ENCODE measurements at places on chromosomes 7 and 10.

DNA sequence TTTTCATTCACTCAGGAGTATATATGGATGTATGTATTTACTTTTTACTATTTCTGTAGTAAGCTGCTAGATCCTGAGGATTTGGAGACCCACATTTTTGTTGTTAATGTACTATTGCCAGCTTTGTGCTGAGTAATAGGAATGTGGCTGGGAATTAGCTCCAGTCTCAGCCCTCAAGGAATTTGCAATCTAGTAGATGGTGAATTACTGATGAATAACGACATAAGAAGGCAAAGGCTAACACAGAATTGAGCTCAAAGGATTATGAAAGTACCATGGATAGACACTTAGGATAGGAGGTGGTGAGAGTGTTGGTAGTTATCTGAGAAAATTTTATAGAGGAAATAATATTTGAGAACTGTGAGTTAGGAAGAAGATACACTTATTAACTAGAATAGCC is 19.9 kb downstream of the CASD1 start:
- DNase-seq = peak; percentile 43

DNA sequence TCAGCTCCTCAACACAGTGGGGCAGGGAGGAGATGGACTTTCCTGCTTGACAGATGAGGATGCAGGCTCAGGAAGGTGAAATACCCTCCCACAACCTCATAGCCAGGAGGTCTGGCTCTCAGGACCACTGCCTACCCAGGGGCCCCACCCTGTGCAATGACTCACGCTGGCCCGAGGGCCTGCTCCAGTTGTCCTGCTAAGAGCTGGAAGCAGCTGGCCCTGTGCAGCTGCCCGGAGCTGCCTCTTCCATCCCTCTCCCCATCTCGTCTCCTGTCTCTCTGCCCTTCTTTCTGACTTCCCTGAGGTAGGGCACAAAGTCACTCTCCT is 123.9 kb downstream of the ZMIZ1 start:
- peak; percentile 73 for DNase-seq

DNA sequence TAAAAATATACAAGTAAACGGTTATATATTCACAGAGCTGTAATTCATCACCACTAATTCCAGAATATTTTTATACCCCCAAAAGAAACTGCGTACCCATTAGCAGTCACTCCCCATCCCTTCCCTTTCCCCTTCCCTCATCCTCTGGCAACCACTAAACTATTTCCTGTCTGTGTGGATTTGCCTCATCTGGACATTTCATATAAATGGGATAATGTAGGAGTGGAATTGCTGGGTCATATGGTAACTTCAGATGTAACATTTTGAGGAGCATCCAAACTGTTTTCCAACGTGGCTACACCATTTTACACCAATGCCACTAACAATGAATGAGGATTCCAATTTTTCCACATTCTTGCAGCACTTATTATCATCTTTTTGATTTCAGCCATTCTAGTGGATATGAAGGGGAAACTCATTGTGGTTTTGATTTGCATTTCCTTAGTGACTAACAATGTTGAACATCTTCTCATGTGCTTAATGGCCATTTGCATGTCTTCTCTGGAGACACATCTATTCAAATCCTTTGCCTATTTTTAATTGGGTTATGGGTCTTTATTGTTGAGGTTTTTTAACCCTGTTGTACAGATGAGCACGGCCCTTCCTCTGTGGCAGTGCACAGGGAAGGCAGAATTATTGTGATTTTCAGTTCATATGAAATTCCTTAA is 79.2 kb downstream of the RBM20 start:
- no peak for DNase-seq

DNA sequence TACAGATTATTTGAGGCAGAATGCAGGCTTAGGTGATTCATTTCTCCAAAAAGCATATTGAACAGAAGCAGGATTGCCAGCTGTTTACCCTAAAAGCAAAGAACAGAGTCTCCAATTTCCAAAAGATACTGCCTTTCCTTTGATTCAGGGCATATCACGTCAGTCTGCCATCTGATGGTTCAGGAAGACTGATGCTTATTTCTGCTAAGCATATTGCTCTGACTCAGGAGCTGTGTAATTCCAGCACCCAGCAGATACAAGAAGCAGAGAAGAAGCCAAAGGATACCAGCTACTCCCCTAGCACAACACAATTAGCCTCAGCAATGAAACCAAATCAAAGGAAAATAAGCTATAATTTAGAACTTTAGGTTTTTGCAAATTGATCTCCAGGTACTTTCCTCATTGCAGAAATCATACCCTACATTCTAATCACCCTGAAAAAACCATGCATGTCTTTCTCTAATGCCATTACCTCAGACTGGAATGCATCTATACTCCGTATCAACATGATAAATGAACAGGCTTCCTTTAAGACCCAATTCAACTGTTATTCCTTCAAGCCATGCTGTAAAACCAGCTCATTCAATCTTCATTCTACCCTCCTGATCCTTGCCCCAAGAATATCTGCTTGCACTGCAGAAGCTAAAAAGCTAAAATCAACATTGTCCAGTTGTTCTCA is 55.1 kb downstream of the ABI1 start:
- peak; percentile 77 for DNase-seq

- DNase-seq = no peak
These were observed 3.2 kb downstream of the MRPL43 start for GRCh38 chr10:100983868-100984671.

DNA sequence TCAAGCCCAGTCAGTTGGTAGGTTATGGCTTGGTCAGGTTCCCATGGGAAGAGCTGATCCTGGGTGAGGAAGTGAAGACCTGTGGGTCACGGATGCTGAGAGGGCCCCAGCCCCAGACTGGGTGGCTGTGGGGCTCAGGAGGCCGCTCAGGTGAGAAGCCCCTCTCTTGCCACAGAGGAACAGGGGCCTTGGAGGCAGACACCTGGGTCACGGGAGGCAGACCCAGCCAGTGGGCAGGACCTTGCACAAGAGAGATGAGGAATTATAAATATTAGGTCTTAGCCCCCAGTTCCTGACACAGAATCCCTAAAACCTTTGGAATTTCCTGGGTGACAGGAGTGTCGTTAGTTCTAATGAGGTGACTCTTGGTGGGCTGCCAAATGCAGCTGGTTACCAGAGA is 10.6 kb upstream of the CRHR2 start:
- no peak for DNase-seq

DNA sequence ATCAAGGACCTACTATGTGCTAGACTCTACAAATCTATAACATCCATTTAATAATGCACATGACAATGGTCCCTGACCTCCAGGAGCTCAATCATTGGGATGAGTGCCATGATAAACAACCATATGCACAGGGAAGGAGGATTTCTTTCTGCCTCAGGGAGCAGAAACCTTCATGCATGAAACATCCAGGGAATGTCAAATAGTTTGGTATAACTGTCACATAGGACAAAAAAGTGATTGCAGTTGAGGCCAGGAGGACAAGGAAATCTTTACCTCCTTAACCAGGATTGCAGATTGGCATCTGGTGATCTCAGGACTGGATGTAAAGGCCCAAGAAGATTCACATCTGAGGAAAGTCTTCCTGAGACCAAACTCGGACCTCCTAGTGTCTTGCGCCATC is 993.1 kb downstream of the KCNMA1 start:
- no peak for DNase-seq

GRCh38 chr7:83060218-83060617 is 102.5 kb downstream of the PCLO start:
- no peak for DNase-seq

DNA sequence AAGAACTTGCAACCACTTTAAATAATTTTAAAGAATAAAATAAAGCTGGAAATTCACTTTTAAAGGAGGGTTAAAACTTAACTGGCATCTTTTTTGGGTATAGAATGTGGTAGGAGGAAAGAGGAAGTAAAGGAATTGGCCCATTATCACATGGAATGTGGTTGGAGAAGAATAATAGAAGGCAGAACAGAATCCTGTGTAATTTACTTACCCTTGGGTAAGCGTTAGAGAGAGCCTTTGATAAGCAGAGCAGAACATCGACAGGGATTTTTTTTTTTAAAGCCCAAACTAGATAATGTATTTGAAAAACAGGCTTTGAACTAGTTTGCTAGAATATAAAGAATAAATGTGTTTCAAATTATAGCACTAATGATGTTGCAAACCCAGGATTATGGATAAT is 199.8 kb upstream of the KIAA1217 start:
- no peak for DNase-seq

DNA sequence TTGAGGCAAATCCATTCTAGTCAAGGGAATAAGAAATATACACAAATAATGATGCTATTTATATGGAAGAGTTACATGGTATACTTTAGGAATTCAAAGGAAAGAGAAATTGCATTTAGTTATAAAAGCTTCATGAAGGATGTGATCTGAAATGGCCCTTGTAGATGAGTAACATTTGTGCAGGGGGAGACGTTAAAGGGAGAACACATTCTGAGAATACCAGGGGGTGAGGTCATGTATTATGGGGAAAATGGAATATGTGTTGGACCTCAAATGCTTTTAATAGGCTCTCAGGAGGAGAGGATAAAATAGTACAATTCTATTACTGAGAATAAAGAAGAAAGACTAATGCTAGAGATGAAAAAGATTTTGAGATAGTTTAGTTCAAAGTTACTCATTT is 122.5 kb upstream of the NOBOX start:
- DNase-seq = no peak

DNA sequence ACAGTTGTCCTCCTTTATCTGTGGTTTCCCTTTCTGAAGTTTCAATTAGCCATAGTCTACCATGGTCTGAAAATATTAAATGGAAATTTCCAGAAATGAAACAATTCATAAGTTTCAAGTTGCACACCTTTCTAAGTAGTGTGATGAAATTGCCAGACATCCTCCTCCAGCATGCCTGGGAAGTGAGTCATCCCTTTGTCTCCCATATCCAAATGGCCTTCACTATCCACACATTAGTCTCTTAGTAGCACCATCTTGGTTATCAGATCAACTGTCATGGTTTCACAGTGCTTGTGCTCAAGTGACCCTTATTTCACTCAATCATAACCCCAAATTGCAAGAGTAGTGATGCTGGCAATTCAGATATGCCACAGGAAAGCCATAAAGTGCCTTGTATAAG is 83.4 kb upstream of the PPP1R9A start:
- DNase-seq = peak; percentile 1

GRCh38 chr7:142483659-142484317 is 225.9 kb upstream of the PRSS58 start:
- DNase-seq = no peak

GRCh38 chr10:114687459-114687858 is 29.4 kb upstream of the ABLIM1 start:
- DNase-seq = no peak

DNA sequence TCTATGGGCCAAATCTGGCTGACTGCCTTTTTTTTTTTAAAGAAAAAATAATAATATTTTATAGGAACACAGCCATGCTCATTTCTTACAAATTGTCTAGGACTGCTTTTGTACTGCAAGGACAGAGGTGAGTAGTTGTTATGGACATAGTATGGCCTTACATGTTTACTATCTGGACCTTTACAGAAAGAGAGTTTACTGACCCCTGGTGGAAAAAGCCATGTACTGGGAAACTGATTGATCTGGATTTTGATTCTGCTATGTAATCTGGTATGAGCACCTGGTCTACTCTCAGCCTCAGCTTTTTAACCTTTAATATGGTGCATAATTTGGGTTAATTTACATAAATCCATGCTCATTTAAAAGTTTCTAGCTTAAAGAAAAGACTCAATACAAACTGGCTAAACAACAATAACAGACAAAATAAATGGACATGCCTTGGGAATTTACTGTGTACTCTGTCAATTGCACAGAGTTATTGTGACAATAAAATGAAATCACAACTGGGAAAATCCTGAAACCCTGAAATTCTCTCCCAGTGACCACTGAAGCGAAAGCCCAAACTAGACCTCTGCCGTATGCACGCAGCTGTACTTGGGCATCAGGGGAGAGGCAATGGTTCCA is 260.7 kb downstream of the BMPER start:
- DNase-seq = peak; percentile 60

GRCh38 chr10:501596-501995 is 187.9 kb downstream of the DIP2C start:
- DNase-seq = no peak

DNA sequence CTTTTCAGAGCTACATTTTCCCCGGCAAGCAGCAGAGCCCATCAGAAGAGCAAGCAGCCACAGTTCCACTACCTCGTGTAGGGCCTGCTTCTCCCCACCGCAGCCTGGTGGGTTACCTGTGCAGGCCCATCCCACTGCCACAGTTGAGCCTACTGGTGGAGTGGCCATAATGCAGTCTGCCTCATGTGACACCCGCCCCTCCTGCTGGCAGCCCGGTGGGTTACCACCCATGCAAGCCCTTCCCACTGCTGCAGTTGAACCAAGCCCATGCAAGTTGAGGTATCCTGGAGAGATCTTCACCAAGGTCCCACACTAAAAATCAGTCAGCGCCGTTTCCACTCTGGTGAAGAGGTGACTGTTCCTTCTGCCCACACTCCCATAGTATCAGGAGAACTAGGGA is 32.1 kb upstream of the CNNM1 start:
- DNase-seq = no peak

GRCh38 chr10:78436222-78436573 is 402.5 kb downstream of the RPS24 start:
- no peak for DNase-seq

DNA sequence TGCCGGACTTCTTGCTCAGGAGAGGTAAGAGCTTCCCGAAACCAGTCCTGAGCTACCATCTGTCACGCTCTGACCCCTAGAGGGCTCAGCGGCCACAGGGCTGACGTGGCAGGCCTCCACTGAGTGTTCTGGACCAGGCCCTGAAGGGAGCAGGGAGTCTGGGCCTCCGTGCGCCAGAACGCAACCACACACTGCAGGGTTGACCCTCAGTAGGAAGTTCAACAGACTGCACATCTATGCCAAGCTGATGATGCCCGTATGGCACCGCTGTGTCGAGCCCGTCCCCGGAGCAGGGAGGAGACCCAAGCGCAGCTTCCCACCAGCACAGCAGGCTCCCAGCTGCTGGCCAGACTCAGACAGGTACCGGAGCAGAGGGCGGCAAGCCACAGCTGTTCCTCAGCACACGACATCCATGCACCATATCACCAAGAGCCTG is 39.2 kb downstream of the CAMK2B start:
- no peak for DNase-seq

GRCh38 chr10:104391150-104391968 is 37.7 kb downstream of the CFAP58 start:
- DNase-seq = peak; percentile 3

DNA sequence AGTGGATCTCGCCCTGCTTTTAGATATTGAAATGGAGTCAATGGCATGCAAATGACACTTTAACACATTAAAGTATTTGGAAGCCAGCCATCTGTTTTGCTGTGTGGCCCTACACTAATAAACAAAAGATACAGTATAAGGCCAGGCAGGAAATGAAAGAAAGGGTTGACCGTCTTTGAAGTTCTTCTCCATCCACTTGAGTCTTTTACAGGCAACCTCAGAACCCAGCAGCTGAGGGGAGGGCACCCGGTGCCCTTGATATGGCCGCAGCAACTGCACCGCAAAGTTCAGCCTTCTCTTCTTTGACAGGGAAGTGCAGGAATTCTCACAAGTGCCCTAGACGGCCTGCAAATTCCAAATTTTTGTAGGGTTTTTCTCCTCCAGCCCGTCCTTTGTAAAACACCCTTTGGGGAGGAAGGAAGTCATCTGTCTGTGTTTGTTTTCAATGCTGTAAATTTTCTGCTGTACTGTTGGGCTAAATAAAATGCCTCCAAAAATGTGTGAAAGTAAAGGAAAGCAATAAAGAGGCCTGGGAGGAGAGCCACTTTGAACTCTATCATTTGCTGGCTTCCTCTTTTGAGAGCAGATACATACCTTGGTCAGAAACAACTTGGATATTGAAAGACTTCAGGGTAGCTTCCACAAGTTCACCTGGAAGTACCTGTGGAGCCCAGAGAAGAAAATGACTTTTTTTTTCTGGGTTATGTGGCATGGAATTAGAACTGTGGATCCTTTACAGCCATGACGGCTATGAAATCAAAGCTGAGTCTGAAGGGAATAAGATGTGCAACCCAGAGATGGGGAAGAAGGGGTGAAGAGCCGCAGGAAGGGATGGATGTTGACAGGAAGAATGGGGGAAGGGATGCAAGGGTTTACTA is 3.6 kb downstream of the HOXA1 start:
- DNase-seq = no peak

All from IMR-90 (cell line).